Renal cortical epithelial cell (primary cell): ENCODE measurements at places on chromosomes 5 and 9.
A peak's percentile ranks its signal among the peaks of the same experiment; 100 is the strongest.

DNA sequence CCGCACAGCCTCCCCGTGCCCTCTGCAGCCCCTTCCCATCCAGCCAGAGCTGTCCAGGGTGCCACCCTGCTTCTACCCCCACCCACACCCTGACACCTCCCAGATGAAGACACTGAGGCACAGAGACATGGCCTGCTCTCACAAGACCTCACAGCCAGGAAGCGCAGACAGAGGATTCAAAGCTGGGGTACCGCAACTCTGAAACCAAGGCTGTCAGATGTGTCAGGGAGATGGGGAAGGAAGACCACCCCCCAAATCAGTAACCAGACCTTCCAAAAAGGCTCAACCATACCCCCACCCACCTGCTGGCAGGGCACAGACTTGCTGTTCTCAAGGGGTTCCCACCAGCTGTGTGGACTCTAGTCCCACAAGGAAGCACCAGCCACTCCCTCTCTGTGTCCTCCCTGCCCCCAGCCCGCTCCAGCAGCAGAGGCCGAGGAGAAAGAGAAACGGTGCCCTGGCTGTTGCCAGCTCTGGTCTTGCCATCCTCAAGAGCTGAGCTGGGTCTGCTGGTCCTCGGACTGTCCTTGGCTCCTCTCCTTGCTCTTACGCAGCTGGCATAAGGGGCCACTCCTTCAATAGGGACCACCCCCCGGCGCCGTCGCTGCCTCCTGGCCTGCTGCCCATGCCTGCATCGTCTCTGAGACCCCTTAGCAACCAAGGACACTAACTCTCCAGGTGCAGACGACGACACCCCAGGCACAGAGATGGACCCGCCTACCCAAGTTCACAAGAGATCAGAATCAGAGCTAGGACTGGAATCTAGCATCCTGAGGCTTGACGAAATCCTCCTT, 699 bp downstream of the AKNA start:
- DNase-seq = no peak

DNA sequence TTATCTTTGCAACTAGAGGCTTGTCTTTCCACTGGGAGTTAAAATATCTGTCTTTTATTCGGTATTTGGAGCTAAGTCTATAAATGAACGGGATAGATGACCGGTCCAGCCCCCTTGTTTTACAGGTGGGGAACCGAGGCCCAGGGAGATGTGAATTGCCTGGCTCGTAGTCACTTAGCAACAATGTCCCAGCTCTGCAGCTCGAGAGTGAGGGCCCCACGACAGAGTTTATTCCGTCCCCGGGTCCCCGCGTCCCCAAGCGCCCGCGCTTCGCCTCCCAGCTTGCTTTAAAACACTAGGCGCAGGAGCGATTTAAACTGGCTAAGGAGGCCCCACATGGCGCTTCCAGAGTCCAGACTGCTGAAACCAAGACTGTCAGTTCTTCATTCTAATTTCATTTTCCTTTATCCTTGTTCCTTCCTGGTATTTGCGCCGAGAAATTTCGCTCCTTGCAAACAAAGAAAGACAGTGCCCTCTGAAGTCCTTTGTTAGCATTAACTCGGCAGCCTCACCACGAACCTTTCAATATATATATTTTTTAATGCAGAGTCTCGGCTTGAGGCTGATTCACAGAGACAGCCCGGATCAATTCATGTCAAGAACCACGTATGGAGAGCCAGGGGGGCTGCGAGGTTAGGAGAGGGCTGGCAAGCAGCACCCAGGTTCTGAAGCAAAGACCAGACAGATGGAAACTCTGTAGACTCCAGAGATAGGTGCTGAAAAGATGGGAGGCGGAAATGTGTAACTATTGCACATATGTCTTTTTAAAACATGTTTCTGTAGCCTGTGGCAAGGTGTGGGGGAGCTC, 1.4 kb upstream of the ENC1 start:
- DNase-seq = peak; percentile 84

DNA sequence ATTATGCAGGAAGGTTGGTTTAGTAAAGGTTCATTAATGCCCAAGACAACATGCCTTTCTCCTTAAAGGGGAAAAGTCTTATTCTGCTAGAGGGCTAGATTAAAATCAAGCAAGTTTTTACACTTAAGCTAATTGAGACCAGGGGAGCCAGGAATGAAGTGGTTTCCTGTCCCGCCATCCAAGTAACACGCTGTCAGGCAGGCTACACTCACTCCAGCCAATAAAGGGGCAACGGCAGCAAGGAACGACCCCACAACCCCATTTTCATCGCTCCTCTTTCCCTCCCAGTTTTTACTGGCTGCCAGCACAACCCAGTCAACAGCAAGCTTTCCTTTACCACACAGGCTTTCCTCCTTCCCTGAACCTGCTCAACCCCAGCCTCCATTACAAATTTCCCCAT, 225.1 kb downstream of the DCP2 start:
- no peak for DNase-seq

GRCh38 chr9:131543141-131543540, 2.2 kb upstream of the PRRT1B start:
- DNase-seq = no peak

DNA sequence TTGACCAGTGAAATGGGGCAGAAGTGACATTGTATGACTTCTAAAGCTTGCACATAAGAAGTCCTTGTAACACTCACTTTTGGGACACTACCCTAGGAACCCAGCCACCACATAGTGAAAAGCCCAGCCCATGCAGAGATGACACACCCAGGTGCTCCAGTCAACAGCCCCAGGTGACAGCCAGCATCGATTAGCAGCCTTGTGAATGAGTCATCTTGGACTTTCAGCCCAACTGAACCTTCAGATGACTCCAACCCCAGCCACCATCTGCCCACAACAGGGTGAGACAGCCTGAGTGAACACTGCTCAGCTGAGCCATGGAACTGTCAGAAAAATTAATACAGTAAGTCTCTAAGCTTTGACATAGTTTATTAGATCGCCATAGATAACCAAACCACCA, 458.6 kb downstream of the ZSWIM6 start:
- peak; percentile 66 for DNase-seq

DNA sequence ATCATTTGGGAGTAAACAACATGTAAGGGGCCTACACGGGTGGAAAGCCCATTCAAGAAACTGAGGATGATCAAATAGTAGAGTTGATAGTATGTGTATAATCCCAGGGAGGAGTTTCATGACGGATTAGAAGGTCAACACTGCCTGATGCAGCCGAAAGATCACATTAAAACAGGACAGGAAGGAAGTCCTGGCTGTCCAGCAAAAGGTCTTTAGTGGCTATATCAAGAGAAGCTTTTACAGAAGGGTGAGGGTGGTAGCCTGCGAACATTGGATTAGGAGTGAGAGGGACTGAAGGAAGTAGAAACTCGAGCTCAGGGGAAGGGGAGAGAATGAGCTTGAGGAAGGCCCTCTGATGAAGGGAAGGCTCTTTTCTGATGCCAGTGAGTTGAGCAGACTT, 36.0 kb downstream of the DOCK8 start:
- no peak for DNase-seq

DNA sequence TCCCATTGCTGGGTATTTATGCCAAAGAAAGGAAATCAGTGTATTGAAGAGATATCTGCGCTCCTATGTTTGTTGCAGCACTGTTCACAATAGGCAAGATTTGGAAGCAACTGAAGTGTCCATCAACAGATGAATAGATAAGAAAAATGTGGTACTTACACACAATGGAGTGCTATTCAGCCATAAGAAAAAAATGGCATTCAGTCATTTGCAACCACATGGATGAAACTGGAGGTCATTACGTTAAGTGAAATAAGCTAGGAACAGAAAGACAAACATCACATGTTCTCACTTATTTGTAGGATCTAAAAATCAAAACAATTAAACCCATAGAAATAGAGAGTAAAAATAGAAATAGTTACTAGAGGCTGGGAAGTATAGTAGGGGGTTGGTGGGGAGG, 1133.1 kb upstream of the ACO1 start:
- DNase-seq = no peak

GRCh38 chr5:4191041-4191440, 595.4 kb downstream of the IRX1 start:
- DNase-seq = no peak

GRCh38 chr5:157308836-157309465, 43.0 kb downstream of the CYFIP2 start:
- DNase-seq = no peak

DNA sequence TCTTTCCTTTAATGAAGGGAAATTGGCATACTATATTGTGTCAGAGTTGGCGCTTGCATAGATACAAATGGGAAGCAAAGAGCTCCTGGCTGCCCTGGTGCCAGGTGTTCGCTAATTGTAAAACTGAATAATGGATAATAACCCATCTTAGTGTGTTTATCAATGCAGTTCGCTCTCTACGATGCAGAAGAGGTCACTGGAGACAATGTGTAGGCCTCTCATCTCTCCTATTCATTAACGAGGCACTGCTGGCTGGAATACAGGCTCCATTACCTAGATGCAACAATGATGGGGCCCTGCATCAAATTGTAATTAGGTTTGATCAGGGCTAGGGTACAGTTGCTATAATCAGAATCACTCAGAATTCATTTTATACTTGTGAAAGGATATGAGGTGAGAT, 171.0 kb downstream of the RMI1 start:
- no peak for DNase-seq

GRCh38 chr5:151885138-151885908, 39.3 kb downstream of the GLRA1 start:
- DNase-seq = no peak

DNA sequence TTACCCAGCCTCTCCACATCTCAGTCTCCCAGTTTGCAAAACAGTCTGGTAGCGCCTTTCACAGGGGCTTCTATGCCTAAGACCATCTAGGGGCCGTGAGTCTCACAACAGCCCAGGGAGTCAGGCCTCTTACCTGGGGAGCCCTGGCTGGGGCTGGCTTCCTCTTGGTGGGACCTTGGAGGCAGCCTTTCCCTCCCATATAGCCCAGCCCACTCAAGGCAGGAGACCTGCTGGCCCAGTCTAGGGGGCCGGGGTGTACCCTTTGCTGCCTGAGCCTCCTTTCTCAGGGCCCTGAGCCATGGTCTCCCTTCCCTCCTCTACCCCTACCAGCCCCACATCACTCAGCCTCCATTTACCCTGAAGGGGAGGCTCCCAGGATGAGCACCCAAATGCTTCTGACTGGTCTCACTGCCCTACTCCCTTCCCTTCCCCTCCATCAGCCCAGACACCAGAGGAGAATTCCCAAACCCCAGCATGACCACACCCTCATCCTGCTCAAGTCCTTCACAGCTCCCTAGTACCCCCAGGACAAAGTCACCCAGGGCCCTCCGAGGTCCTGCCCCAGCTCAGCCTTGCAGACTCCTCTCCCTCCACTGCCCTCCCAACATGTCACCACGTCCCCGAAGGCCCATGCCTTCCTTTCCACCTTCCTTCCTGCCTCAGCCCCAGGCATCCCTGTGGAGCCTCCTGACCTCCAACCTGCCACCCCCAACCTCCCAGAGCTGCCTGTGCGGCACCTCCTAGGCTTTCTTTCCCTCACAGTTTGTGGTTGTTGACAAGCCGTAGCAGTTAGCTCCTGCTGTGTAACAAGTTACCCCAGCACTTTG, 55.3 kb downstream of the BARX1 start:
- no peak for DNase-seq

DNA sequence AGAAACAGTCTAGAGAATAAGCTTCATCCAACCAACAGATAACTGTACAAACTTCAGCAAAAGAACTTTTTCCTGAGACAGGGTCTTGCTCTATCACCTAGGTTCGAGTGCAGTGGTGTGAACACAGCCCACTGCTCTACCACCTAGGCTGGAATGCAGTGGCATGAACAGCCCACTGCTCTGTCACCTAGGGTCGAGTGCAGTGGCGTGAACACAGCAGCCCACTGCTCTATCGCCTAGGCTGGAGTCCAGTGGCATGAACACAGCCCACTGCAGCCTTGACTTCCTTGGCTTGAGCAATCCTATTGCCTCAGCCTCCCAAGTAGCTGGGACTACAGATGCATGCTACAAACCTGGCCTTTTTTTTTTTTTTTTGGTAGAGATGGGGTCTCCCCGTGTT, 43.4 kb downstream of the ERMP1 start:
- no peak for DNase-seq

GRCh38 chr9:20650750-20651299, 28.5 kb upstream of the MLLT3 start:
- DNase-seq = no peak

DNA sequence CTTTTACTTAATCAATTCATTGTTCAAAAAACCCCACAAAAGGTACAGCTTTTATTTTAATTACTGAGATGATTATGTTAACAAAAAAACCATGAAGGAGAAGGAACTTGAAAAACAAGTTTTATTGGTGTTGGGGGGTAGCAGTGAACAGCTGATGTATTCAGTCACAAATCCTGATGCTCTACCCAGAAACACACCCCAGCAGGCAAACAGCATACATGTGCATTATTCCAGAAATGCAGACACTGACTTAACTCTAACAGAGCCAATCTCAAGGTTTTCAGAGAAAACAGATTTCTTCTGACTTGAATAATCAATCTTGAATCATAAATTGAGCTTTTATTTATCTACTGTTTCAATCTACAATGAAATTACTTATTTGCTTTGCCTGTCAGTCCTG, 175.2 kb downstream of the ZSWIM6 start:
- no peak for DNase-seq

- DNase-seq = no peak
Observed at GRCh38 chr5:120528609-120529008, 64.5 kb downstream of the PRR16 start.

GRCh38 chr5:145787507-145787906, 47.6 kb downstream of the PRELID2 start:
- no peak for DNase-seq

DNA sequence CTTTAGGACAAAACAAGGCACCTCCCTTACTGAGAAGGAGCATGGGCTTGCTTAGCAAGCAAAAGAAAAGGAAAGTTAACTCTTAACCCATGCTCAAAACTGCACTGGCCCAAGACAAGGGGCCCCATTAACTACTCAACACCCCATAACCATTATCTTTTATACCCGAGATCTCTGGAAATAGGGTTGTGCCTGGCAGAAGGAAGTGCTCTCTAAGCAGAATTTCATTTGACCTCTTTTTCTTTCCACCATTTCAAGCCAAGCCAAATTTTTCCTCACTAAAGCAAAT, 167.2 kb downstream of the RASEF start:
- no peak for DNase-seq

DNA sequence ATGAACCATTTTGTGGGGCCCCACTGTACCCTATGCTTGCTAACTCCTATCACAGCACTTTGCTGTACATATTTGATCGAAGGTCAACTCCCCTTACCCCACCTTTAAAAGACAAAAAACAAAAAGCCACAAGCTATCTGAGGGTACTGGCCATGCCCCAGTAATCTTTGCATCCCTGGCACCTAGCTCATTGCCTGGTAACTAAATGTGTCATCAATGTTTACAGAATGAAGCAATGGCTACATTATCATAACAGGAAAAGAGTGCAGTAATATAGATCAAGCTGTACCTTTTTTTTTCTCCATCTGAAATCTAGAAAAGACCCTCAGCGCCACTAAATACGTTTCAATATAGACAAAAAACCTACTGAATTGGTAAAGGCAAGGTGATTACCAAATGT, 188.0 kb downstream of the ELAVL2 start:
- DNase-seq = peak; percentile 52

DNA sequence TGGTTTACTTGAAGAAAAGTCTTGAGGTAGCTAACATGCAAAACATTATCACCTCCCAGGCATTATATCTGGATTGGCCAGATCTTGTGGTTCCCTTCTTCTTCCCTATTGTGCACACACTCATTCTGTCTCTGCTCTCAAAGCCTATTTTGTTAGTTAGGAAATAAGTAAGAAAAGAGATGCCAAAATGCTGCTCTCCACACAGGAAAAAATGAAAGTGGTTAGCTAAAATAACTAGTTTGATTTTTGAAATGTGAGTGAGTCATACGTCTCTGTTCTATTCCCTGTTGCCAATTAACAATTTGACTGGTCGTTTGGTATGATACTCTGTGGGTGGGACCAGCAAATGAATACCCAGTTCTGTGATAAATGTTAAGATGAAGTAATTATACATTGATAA, 28.1 kb downstream of the LMNB1 start:
- peak; percentile 26 for DNase-seq
